ENCODE measurements at places on chromosomes 12 and 14.
A peak's percentile ranks its signal among the peaks of the same experiment; 100 is the strongest.

DNA sequence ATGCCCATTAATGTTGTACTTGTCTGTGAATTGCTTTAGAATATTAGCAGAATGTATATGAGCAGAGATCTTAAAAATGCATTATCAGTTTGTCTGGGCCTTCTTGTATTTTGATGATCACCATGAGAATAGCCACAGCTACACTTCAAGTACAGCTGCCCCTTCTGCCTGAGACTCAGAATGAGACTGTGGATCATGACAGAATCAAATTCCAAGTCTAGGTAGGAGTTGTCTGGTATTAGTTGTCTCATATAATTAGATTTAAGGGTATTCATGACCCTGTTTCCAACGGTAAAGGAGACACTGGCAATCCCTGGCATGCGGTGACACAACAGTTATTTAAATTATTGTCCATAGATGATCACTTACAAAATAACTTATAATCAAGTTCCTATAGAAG lies 18.3 kb upstream of the SMIM10L1 start:
- no peak for ATAC-seq

DNA sequence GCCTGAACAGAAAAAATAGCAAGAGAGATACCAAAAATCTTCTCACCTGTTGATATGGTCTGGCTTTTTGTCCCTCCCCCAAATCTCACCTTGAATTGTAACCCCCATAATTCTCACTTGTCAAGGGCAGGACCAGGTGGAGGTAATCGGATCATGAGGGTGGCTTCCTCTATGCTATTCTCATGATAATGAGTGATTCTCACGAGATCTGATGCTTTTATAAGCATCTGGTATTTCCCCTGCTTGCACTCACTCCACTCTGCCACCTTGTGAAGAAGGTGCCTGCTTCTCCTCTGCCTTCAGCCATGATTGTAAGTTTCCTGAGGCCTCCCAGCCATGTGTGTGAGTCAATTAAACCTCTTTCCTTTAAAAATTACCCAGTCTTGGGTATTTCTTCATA lies 291.2 kb downstream of the CPNE8 start:
- ATAC-seq, result no peak

DNA sequence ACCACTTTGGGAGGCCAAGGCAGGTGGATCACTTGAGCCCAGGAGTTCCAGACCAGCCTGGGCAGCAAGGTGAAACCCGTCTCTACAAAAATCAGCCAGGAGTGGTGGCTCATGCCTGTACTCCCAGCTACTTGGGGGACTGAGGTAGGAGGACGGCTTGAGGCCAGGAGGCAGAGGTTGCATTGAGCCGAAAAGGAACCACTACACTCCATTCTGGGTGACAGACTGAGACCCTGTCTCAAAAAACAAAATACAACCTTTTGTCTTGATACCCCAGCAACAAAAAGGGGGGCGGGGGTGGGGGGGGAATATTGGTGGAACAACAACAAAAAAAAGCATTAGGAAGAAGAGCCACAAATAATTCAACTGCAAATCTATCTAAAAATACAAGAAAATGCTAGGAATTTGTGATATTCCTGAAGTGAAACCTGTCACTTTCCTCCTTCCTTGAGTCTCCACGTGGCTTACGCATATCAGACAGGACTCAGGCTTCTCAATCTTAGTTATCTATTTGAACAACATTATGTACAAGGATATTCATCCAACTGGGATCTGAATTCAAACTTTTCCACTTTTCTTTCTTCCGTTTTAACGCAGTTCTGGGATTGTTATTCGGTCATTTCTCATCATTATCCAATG lies 1.3 kb downstream of the R3HDM2 start:
- no peak for ATAC-seq

DNA sequence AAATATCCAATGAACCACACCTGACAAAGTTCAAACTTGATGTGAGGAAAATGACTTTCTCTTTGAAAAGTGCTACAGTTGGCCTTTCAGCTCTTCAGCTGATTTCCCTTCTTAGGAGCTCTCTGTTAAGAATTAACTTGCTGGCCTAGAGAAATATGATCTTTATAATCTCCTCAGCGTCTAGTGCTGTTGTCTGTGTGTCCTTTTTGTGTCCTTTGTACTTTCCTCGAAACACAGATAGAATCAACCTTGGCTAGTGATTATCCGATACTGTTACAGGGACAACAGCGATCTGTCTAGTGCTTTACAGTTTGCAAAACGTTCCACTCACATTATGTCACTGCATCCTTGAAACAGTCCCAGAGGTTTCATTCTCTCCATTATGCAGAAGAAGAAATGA lies 162.8 kb upstream of the RMST start:
- ATAC-seq, result no peak

DNA sequence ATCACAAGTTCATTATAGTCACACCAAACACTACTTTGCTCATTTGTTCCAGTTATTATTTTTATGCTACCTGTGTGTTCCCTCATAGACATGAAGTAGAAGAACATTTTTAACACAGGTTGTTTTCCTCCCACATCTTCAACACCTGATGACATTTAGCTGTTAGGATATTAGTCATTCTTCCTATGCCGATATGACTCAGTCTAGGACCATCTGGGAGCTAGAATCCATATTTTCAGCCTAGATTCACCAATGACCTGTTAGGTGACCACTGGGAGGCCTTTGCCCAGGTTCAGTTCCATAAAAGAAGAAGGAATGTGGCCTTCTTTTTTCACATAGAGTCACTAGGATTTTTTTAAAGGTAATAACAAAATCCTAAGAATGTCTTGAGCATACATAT lies 222.8 kb downstream of the C12orf42 start:
- no peak for ATAC-seq

DNA sequence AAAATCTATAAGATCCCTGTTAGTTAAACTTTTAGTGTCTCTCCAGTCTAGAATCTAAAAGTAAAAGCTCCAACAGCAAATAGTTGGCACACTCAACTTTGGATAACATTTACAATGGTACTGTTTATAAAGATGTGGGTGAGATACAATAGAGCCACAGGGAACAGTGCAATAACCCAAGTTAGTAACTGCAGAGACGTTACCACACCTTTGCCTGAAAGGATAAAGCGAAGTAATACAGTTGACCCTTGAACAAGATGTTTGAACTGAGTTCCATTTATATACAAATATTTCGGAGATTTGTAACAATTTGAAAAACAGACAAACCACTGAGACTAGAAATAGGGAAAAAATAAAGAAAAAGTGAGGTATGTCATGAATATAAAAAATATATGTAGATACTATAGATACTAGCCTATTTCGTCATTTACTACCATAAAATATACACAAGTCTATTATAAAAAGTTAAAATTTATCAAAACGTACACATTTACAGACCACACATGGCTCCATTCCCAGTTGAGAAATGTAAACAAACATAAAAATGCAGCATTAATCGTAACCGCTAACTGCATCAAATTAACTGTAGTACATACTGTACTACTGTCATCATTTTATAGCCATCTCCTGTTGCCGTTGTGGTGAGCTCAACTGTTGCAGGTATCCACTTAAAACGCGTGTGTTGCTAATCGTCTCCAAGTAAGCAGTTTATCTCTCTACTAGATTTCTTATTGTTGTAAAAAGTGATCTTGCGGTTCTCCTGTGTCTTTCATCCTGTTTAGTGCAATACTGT lies 56.5 kb upstream of the HIF1A start:
- no peak for ATAC-seq

DNA sequence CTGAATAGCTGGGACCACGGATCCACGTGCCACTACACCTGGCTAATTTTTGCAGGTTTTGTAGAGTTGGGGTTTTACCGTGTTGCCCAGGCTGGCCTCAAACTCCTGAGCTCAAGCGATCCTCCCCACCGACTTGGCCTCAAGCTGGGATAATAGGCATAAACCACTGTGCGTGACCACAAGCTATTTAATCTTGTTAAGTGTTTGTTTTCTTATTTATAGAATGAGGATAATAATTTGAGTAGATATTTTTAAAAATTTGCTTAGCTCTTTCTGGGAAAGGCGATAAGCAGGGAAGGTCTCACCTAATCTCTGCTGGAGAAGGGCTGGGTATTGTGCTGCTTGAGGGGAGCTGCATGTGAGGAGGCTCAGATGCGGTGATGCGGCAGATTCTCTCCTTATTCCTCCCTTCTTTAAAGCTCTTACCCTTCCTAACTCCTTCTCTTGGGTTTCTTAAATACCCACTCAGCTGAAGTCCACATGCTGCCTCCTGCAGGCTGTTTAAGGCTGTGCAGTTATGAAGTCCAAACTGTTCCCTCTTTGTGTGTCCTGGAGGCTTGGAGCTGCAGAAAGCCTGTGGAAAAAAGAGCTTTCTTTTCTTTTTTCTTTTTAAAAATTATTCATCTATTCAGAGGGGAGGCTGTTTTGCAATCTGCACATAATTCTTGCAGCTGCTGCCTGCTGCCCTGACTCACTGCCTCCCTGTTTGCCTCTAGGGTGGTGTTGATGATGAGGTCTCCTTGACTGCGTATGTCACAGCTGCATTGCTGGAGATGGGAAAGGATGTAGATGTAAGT lies 37.9 kb downstream of the A2ML1 start:
- ATAC-seq, result no peak

DNA sequence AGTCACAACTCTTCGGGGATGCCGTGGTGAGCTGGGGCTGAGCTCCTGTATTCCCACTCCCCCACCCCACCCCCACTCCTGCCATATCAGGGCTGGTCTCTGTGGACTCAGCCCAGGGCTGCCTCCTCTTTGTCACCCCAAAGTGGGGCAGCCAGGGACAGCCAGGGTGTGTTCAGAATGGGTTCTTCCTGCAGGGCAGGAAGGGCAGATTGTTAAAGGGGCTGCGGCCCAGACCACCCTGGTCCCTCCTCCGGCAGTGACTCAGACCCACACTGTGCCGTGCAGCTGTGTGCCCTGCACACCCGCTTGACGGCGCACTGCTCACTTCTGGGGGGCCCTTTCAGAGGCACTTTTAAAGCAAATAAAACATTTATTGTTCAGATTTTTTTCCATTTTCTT lies 9.3 kb downstream of the SLC48A1 start:
- no peak for ATAC-seq

DNA sequence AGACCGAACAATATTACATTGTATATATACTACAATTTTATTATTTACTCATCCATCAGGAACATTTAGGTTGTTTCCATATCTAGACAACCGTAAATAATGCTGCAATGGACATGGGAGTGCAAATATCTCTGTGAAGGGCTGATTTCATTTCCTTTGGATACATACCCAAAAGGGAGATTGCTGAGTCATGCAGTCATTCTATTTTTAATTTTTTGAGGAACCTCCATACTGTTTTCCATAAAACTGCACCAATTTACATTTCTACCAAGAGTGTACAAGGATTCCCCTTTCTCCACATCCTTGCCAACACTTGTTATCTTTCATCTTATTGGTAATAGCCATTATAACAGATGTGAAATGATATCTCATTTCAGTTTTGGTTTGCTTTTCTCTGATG lies 84.7 kb downstream of the SLC41A2 start:
- ATAC-seq, result no peak

DNA sequence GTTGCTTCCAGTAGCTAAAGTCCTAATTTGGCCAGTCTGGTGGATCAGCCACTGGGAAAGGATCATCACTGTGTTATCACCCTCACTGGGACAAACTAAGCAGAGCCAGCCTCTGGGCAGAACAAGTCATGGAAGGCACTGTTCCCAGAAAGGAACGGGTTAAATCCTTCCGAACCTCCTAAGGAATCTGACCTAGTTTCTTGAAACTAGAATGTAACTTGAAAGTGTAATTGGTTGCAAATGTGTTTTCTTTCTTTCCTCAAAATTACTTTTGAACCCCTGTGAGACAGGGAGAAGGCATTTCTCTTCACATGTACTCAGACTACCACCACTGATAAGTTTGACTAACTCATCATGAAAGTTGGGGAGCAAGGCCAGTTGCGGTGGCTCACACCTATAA lies 18.7 kb upstream of the KICS2 start:
- no peak for ATAC-seq

DNA sequence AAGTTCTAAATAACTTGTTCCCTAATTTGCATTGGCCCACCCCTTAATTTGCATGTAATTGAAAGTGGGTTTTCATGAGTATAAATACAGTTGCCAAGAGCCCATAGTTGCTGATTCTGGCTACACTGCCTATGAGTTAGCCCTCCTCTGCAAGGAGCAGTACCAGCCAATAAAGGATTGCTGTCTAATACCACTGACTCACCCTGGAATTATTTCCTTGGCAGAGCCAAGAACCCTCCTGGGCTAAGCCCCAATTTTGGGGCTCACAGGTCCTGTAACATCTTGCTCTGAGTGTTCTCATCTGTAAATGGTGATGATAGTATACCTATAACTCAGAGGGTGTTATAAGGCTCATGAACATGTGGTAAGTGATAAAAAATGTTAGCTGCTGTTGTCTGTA lies 6.8 kb downstream of the TTC8 start:
- ATAC-seq, result no peak

- no peak for ATAC-seq
Measured at GRCh38 chr14:105334383-105335230, 20.1 kb downstream of the PACS2 start.

- ATAC-seq, result peak; percentile 67
Measured at GRCh38 chr12:44286336-44286735, 450.5 kb downstream of the TMEM117 start.
